RWPE2 (cell line): ENCODE measurements at places on chromosomes 11 and 22.
A peak's percentile ranks its signal among the peaks of the same experiment; 100 is the strongest.

DNA sequence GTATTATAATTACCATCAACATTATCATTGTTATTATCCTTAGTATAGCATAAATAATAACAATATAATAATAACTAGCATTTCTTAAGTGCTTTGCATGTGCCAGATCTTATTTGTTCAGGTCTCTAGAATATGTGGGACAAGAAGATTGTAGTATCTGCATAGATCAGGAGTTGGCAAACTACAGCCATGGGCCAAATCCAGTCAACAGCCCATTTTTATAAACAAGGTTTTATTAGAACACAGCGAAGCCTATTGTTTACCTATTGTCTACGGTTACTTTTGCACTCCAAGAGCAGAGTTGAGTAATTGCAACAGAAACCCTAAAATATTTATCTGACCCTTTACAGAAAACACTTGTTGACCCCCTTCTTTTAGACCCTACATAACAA, 81.4 kb downstream of the SLC1A2 start:
- no peak for DNase-seq

DNA sequence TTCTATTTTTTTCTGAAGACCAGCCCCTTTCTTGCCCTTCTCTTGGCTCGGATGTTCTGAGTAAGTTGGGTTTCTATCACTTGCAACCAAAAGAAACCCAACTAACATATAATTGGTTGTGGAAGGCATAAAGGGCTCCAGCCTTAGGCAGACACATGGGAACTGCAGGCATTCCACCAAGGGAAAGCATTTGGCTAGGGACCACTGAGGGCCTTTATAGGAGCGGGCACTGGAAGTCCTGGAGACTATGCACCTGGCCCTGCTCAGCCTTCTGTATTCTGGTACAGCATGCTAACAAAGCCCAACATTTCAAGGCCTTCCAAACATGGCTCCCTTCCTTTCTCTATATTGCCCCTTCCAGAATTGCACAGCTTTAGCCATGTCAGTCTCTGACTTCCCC, 17.6 kb upstream of the LMO1 start:
- no peak for DNase-seq

DNA sequence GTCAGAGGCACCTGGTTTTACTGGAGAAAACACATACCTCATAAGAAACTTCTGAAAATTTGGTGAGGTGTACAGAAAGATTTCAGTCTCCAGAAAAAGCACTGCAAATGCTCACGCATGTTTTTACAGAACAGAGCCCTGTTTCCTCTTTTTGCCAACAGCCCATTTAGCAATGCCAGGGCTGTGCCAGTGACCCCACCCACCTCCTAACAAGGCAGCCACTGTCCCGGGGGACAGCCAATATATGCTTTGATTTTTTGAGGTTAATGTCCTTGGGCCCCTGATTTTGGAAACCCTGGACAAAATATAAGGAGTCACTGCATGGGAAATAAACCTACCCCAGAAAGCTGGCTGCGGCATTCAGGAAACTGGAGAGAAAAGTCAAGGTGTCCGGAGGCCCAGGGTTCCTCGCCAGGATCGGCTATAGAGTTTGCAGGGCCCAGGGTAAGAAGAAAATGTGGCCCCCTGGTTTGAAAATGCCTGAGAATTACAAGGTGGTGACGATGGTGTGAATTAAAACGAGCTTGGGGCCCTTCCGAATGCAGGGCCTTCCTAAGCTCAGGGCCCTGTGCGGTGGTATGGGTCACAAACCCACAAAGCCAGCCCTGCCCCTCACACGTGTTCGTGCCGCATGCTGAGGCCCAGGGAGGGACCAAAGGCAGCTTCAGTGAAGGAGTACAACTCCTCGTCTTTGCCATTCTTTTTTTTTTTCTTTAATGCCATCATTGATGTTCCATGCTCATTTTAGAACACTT, 71.1 kb upstream of the WNT7B start:
- peak; percentile 34 for DNase-seq

DNA sequence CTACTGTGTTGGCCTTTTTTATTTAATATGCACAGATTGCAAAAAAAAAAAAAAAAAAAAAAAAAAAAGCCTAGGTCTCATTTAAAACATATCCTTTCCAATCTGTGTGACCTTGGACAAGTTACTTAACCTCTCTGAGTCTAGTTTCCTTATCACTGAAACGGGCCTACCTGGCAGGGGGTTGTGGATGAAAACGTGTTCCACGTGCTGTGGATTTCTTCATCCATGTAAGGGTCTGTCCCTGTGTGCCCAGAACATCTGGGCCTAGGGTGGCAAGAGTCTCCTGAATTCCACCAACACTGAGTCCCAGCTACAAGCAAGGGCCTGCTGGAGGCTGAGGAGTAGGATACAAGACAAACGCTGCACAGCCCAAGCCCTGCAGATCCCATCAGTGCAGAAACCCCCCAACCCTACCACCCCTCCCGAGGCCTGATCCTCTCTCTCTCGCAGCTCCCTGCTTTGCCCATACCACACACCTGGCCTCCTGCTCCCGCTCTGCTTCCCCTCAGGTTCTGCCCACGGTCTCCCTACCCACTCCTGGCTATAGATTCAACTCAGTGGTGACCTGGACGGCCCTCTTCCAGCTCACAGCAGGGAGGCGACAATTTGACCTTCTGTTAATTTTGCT, 4.7 kb upstream of the GNAZ start:
- peak; percentile 48 for DNase-seq

DNA sequence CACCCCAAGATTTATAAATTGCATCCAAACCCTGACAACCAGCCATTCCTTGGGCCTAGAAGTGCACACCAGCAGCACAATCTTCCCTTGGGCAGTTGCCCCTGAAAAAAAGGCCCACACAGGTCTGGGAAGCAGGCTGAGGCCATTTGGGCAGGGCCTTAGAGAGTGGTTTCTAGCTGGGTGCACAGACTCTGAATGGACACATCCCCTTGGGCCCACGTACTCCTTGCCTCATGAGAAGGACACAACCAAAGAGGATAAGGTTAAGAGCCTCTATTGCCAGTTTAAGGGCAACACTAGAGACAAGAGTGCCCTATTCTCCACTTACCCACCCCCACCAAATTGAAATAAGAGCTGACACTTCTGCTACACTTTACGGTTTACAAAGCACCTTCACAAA, 933 bp upstream of the PANX3 start:
- no peak for DNase-seq

- peak; percentile 96 for DNase-seq
Measured at GRCh38 chr11:69122630-69123431, 32.9 kb upstream of the SMIM38 start.

DNA sequence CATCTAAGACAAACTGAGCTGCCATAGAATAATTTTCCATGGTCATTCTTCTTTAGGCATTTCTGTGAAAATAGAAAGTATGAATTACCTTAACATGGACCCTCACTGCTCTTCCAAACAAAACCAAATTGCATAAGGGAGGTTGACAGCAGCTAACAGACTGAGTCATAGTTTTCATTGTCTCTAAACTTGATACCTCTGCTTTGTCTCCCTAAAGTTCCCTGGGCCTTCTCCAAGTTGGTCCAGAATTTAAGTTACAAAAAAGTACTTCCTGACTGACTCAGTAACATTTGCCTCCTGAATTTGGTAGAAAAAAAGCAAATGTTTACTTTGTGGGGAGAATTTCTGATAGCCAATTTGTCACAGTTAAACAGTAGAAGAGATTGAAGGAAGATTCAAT, 3.0 kb downstream of the OR8D1 start:
- DNase-seq: no peak

DNA sequence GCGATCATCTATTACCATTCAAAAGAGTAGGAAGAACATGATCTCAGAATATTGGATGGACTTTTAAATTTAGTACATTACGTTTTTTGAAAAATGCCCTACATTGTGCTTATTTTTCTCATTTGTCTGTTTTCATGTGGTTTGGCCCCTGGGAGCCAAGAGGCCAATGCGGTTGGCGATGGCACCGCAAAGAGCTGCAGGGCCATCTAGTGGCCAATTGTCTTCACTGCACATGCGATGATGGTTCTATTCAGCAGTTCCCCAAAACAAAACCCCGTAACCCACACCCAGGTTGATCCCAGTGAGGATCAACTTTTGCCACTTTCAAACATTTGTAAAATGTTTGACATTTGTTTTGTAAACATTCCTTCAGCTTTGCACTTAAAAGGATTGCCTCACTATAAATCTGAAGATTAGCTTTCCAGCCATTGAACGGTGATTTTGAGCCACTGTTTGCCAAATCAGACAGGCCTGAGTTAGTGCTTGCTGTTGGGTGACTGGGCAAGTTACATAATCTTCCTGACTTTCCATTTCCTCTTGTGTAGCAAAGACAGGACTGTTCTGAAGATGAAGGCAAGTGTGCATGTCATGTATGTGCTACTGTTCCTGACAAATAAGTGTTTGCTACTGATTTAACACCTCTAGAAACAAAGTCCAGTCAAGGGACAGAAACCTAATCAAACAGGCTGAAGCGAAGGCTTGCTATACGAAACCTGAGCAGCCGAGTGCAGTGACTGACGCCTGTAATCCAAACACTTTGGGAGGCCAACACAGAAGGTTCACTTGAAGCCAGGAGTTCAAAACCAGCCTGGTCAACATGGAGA, 29.2 kb upstream of the XBP1 start:
- DNase-seq: no peak

DNA sequence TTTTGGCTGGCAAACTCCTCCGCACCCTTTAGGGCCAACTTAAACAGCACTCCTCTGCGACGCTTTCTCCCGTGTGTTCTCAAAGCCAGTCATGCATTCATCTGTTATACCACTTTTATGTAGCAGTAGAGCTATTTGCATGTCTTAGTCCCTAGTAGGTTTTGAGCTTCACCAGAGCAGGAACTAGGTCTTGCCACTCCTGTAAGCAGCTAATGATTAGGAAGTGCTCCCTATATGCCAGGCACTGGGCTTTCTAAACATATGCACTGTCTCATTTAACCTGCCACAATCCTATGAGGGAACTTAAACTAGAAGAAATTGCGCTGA, 180.8 kb downstream of the DBX1 start:
- DNase-seq: no peak

DNA sequence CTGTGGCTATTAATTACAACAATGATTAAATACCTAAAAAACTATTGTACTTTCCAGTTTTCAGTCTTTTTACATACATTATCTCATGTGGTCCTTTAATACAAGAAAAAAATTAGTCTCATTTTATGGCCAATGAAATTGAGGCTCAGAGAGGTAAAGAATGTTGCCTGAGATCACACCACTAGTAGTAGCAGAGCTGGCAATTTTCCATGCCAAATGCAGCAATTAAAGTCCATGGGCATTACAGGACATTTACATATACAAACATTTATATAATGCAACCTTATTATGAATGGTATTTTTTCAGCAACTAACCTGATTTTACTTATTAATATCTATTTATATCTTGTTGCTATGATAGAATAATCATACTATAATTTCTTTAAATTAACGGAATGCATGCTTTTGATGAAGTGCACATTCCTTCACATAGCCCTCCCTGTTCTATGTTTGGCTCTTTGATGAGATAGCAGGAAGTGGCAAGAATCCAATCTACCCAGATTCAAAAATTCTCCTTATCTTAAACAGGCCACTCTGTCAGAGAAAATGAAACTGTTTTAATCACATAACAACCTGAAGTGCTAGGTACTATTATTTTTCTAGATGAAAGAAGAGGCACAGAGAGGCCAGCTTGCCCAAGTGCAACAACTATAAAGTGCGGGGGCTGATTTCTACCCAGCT, 120.9 kb upstream of the LDLRAD3 start:
- no peak for DNase-seq

- no peak for DNase-seq
Measured at GRCh38 chr11:11483627-11484026, 130.6 kb upstream of the CSNK2A3 start.
